ENCODE measurements at places on chromosomes 1 and 21.
A peak's percentile ranks its signal among the peaks of the same experiment; 100 is the strongest.

- no peak for DNase-seq
Observed at GRCh38 chr1:2596530-2597333, 10.2 kb downstream of the PRXL2B start.

- DNase-seq, result no peak
Observed at GRCh38 chr1:219296430-219297355, 123.0 kb downstream of the LYPLAL1 start.

DNA sequence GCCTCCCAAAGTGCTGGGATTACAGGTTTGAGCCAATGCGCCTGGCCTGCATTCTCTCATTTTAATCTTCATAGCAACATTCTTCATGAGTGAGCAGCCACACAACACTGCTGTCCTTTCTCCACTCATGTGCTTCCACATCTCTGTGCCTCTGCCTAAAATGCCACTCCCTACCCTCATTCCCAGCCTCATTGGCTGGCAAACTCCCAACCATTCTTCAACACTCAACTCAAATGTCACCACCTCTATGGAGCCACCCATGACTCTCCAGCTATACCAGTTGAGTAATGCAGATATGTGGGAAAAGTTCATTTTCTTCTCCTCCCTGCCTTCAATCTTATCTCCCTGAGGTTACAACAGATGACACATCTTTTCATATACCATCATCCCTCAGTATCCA is 53.9 kb upstream of the ZC3H12A start:
- DNase-seq, result no peak

DNA sequence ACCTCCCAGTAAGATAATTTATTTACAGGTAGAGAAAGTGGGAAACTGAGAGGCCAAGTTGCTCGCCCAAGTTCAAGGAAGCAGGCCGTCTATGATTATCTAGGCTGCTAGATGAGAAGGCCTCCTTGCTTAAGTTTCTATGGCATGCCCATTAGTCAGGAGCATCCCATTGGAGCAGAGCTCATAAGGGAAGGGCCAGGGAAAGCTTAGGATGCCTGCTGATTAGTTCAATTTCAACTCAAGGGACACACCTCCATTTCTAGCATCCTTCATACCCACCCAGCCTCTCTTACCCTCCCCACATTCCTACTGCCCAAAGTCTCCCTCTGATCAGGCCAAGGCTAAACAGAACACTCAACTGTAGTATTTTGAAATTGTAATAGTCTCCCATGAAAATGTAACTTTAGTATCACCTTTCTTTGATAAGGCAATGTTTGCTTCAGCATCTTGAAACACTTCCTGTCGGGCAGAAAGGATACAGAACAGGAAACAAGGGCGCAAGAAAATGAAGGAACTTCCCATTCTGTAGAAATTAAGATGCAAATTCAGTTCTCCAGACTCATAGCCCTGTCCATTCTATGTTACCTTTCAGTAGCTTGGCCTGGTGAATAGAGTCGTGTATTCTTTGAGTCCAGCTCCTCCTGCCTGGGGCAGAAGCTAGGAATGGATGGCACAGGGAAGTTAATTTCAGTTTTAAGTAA is 46.3 kb upstream of the TARBP1 start:
- DNase-seq, result no peak

- DNase-seq, result peak; percentile 62
Observed at GRCh38 chr1:155078469-155079209, at the start of gene EFNA3. Gene EFNA3 (plus strand): TSS chr1:155078837. CDS start chr1:155078942, 105 bp downstream.

DNA sequence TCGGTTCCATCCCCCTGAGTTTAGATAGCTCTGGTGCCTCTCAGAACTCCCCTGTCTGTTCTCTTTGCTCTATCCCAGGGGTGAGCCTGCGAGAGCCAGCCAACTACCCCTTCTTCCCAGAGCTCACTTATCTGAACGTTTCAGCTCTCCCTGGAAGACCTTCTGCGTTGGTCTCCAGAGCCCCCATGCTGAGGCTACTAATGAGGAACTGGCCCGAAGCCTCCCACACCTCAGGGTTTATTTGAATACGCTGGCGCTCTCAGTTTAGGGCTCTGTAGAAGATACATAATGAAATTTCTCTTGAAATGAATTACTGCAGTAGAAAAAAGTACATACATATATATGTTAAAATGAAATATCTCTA is 43.5 kb downstream of the TCEANC2 start:
- no peak for DNase-seq

DNA sequence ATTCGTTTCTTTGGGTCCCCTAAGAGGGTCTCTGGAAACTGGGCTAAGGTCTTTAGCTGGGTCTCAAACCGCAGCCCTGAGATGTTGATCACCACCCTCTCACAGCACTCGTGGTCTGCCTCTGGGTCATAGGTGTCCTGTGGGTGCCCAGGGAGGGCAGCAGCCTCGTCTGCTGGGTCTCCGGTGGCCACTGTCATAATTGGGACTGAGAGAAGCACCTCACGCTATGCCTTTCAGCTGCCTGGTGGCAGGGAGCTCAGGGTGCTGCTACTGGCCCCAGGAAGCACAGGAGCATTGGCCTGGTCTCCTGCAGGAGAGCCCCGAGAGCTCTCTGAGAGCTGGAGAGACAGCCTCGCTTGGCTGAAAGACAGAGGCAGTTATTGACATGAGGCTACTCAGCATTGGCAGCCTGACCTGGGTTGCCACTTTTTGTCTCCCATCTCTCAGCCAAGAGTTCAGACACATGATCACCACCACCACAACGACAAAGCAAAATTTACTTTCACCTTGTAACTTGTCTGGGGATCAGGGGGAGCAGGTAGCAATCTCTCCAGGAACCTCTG is 1.5 kb downstream of the KCNA2 start:
- no peak for DNase-seq

DNA sequence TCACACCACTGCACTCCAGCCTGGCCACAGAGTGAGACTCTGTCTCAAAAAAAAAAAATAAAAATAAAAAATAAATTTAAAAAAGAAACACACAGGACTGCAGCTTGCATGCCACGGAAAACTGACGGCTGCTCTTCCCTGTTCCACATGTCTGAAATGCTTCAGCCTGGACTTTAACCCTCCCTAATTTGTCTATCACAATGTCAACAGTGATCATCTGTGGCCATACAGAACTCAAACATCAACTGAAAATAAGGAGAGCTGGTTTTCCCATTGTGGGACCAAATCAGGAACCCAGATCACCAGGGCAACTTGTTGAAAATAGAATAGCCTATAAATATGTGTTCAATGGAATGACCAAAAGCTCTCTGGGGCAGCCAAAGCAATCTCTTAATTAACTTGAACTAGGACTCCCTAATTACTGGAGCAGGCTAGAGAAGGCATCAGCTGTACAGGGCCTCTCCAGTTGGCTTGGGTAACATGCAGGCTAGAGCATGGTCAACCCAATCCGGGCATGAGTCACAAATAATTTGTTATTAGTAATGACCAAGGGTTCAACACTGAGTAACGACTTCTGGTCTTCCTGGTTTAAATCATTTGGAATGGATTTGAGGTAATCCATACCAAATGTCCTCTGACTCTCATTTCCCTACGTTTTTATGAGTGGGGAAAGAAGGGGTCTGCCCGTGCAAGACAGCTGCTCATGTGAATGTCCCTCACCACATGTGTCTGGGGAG is 62.7 kb upstream of the KAZN start:
- DNase-seq, result no peak
